Activated CD4-positive, alpha-beta T cell treated with anti-CD3 and anti-CD28 coated beads, Interleukin-10, Interleukin-2, amounts not matched to agents 100 ng/mL and 50 ng/mL, durations not matched to agents 16 hours and 8 hours (primary cell): ENCODE measurements at places on chromosomes 1 and 21.

DNA sequence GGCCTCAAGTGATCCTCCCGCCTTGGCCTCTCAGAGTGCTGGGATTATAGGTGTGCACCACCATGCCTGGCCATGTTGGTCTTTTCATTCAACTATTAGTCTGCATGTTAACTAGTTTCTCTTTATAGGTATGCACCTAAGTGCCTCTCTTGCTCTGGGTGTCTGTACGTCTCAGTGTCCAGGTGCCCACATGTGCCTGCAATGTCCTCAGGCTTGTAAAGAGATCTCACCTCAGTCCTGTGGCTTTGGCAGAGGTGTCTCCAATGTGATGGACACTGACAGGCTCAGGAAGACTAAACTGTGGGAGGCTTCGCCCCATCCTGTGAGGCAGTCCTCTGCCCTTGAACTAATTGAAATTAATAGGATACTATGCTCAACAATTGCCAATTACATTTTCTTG is 526.3 kb downstream of the PTPRU start:
- no peak for DNase-seq

DNA sequence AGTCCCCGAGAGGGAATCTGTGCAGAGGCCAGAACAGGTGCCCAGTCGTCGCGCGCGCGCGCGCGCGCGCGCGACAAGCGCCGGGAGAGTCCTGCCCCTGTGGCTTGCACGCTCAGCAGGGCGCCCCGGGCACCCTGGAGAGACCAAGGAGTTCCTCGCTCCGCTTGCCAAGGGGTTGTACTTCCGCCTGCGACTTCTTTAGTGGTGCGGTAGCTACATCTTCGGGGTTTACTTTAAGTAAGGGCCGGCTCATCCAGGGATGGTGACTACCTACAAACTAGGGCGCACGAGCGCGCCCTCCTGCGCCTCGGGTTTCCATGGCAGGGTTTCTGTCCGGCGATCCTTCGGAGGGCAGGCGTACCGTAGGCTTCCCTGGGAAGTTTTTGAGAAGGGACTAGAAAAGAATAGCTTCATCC is 1.4 kb downstream of the LHX4 start:
- DNase-seq, result peak; percentile 42

- no peak for DNase-seq
Measured at GRCh38 chr1:43610339-43610738, 39.6 kb upstream of the KDM4A start.

- no peak for DNase-seq
Measured at GRCh38 chr1:90720145-90720636, 3.1 kb upstream of the BARHL2 start.
